Neural progenitor cell (in vitro differentiated cells): ENCODE measurements at places on chromosomes 3 and 15.

DNA sequence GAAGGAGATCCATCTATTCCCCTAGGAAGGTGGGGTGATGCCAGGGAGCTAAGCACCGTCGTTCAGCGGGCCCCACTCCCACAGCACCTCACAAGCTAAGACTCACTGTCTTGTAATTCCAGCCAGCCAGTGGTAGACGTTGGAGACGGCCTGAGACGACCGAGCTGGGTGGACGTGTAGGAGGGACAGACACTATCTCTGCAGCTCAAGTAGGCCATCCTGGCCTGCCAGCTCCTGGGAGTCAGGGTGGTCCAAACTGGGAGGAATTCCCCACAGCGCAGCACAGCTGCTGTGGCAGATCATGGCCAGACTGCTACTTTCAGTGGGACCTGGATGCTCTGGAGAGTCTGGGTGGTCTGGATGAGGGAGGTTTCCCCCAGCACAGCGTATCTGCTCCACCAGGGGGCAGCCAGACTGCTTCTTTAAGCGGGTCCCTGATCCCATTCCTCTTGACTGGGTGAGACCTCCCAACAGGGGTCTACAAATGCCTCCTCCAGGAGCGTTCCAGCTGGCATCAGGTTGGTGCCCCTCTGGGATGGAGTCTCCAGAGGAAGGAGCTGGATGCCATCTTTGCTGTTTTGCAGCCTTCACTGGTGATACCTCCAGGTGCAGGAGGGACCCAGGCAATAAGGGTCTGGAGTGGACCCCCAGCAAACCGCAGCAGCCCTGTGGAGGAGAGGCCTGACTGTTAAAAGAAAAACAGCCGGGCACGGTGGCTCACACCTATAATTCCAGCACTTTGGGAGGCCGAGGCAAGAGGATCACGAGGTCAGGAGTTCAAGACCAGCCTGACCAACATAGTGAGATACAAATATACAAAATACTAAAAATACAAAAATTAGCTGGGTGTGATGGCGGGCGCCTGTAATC, 27.6 kb downstream of the GNB5 start:
- DNase-seq, result peak; percentile 77

DNA sequence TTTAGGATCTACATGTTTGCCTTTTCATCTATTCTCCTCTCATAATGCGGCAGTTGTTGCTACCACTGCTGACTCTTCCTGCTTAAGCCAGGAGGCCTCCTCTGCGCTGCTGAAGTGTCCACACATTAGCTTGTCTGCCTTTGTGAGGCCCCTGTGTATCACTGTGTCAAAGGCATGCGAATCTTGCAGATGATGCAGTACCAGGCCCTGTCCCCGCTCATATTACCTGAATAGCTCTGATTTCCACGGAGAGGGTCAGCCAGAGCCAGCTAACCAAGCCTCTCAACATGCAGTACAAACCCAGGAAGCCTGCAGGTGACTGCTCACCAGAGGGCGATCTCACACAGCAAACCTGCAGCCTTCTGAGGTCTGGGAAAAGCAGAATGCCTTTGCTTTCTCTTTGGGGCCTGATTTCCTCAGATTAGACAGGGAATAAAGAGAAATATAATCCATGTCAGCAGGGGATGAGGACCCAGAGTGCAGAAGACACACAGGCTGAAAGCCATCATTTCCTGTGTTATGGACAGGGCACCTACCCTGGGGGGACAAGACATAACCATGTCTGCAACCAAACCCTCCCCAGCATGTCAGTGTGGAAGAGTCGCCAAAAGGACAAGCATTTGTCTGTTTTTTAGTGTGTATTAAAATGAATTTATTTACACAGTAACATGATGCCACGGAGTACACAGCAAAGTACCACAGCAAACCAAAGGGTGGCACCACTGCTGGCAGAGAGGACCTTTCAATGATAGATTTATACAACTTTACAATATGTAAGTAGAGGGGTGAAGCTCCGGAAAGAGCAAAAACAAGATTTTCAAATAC, 36.8 kb upstream of the TSPAN3 start:
- DNase-seq, result peak; percentile 83

GRCh38 chr3:152255290-152255689, 13.4 kb upstream of the MBNL1 start:
- DNase-seq, result no peak

- DNase-seq, result no peak
These were observed 2.1 kb downstream of the ABCF3 start for GRCh38 chr3:184188080-184188479.

DNA sequence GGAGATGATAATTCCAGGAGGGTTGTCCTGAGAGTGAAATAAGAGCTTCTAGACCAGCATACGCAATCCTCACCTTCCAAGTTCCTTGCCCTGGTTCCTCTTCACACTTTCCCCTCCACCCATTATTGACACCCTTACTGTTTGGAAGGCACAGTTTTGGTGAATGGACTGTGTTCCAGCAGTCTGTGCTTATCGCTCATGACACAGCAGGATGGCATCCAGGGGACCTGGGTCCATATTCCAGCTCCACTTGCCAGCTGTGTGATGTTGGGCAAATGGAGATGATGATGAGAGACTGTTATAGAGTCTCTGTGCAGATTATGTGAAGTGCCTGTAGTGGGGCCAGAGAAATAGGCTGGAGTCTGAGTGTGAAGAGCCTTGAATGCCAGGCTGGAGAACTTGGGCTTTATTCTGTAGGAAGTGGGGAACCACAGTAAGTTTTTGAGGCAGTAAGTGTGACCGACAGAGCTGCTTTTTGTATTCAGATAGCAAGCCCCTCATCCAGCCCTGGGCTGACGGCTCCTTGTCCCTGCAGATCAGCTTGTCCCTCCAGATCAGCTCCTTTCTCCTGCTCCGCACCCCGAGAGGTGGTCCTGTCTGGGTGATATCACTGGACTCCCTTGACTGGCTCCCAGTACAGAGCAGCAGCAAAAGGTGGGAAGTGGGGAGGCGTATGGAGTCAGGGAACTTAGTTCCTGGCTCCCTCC, 8.1 kb downstream of the KBTBD13 start:
- DNase-seq, result no peak

GRCh38 chr3:67559029-67559605, 95.3 kb downstream of the SUCLG2 start:
- DNase-seq, result no peak

GRCh38 chr3:132286035-132286434, 31.2 kb upstream of the ACP3 start:
- DNase-seq, result no peak

- no peak for DNase-seq
These were observed 279.0 kb downstream of the MFSD1 start for GRCh38 chr3:159080821-159081220.

- no peak for DNase-seq
These were observed 41.5 kb downstream of the CP start for GRCh38 chr3:149180057-149180573.

- DNase-seq, result no peak
These were observed 175.6 kb downstream of the GHSR start for GRCh38 chr3:172272698-172273097.

DNA sequence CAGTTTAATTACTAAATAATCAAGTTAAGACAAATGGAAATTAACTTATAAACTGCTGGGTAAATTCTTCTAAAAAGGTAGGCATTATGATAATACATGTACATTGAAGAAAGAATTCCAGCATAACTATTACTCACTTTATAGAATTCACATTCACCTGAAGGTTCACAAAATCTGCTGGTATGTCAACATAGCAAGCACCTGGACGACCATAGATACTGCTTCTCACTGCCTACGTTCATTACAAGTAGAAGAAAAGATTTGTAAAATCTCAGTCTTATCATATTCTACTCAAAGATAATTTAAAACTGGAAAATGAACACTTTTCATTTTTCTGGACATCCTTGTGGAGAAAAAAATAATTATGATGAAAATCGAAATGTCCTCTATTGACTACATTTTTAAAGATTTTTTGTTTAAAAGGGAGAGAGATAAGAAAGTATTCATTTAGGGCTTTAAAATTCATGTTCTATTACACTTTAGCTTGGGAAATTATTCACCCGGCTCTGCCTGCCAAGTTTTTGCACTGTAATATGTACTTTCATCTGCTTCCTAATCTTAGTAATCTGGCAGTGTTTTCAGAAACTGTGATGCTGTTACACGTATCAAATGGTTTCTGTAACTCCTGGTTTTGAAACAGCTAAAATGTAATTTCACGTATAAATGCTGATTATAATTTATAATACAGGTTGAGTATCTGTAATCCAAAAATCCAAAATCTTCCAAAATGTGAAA, 16.1 kb downstream of the HACL1 start:
- no peak for DNase-seq

DNA sequence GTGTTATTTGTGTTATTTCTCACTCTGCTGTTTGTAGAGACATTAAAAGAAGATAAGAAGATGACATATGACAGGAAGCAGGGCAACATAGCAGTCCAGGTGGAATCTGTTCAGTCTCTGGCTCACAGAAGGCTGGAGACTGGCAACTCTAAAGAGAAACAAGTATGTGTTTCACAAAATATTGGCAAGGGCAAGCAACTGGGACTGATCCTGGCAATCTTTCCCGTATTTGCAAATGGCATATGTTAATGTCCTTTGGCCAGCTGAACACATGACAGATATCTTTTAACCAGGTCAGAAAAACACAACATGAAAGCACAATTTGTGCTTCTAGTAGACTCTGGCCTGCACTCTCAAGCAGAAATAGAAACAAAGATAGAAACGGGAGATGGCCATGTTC, 1354.1 kb upstream of the EPHA6 start:
- no peak for DNase-seq

- DNase-seq, result no peak
These were observed 138.9 kb downstream of the GREM1 start for GRCh38 chr15:32856753-32857152.

- peak; percentile 60 for DNase-seq
These were observed 19.1 kb downstream of the SLC12A6 start for GRCh38 chr15:34318277-34319079.
